Activated T-helper 9 cell treated with anti-CD3 and anti-CD28 coated beads, Interleukin-2, amount 50 U/mL, for 16 hours (primary cell): ENCODE measurements at places on chromosomes 16 and 17.

DNA sequence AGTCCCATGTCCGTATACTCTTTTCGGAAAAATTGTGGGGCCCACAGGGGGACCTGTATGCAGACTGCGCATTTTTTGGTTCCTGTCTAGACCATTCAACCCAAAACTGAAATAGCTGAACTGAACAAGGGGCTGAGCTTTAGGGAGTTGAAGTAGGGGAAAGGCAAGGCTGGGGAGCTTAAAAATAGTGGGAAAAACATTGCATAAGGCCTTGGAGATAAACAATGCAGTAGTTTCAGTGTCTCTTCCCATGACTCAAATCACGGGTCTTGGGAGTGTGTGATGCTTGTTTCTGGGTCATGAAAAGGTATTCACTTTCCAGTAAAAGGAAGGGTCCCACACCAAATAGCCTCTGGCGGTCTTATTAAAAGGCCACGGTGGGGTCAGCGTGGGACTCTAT is 402.8 kb upstream of the SALL1 start:
- no peak for DNase-seq

- DNase-seq, result peak; percentile 54
Measured at GRCh38 chr17:16286009-16286946, 67.0 kb downstream of the CENPV start.

- DNase-seq, result peak; percentile 90
Measured at GRCh38 chr17:2049333-2050299, 5.3 kb upstream of the HIC1 start.

GRCh38 chr17:60562421-60562820 is 36.4 kb upstream of the APPBP2 start:
- no peak for DNase-seq

- DNase-seq, result no peak
Measured at GRCh38 chr17:16910341-16910740, 61.6 kb downstream of the TNFRSF13B start.

- no peak for DNase-seq
Measured at GRCh38 chr17:36055921-36056520, 8.1 kb upstream of the CCL18 start.

DNA sequence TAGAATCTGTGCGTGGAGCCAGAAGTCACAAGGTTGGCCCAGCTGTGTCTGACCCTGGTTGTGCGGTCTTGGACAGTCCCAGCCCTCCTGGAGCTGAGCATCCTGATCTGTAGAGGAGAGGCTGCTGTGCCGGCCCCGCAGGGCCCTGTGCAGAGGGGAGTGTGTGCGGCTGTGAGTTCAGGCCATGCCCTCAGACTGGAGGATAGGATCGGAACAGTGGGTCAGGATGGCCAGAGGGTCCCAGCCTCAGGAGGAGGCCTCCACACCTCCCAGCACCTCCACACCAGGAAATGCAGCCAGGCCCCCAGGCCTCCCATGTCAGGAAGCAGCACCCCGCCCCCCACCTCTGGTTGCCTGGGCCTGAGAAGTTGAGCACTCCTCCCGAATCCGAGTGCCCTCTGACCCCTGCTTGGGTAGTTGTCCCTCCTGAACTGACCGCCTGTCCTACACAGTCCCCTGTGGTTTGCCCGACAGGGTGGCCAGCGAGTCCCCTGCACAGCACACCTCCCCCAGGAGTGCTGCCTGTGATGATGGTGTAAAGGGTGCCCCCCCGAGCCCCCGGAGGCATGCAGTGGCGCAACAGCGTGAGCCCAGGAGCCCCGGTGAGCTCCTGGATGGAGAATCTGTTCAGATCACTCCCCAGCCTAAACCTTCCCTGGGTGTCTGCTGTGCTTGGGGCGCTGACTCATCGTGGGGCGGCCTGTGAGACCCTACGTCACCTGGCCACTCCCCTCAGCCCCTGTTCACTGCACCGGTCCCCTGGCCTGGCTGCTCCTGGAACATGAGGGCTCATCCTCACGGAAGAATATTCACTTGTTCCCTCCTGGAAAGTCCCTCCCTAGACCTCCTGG is 285.2 kb downstream of the SEC14L1 start:
- peak; percentile 63 for DNase-seq

DNA sequence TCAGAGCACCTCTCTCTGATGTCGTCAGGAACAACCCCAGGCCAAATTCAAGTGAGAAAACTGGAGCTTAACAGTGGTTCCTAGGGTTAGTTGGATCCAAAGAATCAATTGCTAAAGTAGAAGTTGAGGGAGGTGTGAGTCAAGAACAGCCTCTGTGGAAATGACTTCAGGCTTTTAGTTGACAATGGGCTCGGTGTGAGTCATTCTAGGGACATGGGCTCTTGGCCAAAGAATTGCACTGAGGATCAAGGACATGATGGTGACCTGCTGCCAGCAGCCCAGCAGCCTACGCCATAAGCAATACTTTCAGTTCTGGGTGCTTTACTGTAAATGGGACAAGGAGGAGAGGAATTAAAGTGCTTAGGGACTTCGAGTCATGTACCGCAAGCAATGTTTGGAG is 32.1 kb upstream of the SMURF2 start:
- no peak for DNase-seq

DNA sequence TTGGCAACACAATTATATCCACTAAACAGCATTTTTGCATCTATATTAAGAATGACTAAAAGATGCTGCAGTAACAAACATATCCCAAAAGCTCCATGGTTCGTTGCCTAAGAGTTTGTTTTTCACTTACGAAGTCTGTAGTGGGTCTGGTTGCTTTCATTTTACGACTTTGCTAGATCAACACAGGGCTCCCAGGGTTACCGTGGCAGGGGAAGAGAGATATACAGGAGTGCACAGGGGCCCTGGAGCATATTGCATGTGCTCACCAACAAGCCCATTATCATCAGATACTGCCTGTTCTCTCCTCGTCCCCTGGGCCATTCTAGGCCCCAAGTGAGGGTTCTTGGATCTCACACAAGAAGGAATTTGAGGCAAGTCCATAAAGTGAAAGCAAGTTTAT is 3.1 kb upstream of the MMP2 start:
- DNase-seq, result no peak

DNA sequence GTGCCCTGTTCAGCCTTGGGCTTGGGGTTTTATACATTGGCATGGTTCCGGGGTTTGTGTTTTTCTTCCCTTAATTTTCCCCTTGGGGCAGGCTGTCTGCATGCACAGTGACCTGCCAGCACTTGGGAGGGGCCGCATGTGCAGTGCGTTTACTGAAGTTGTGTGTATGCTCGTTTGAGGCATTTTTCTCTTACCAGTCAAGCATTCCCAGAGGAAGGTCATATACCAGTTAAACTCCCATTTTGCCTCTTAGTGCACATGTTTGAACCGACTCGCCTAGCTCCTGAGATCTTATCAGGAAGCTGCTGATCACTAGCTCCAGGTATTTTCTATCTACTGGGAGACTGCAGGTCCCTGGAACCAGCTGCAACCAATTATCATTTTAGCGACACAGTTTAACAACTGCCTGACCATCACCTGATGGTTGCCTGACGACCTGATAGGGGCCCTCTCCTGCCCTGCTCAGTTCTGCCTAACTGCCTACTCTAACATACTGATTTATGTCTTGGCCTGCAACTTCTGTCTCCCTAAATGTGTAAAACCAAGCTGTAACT is 51.4 kb downstream of the MFSD11 start:
- DNase-seq, result no peak

- no peak for DNase-seq
Measured at GRCh38 chr16:15726715-15727114, 76.7 kb downstream of the NDE1 start.

DNA sequence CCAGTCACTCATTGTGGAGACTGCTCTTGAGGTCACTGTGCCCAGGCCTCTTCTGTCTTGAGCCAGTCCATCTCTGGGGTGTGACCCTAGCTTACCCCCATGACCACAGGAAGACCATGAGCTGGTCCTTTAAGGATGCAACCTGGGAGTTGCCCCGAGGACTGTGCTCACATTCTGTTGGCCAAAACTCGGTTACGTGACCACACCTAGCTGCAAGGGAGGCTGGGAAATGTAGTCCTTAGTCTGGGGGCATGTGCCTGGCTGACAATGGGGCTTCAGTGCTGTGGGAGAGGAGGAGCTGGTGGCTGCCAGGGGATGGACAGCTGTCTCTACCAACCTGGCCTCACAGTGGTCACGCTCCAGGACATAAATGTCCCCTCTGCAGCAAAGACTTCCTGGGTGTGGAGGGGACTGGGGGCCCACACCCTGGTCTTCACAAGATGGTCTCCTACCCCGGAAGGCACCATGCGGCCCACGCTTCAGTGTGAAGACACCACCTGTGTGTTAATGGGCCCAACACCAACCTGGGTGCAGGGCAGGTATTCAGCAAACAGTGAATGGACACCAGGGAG is 55.4 kb downstream of the JPH3 start:
- no peak for DNase-seq

DNA sequence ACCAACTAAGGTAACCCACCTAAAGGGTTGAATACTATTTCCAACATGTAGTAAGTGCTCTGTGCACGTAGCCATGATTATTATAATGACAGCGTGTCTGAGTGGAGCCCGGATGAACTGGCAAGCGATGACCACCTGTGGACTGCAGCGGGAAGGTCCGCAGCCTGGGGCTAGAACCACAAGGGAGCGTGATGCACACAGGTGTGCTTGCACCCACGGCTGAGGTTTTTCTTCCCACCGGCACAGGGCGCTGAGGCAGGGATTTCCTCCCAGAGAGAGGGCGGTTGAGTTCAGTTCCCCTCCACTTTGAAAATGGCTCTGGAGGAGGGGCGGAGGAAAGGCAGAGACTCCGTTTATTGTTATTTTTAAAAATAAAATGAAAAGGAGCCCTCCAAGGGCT is 221.7 kb upstream of the HSBP1 start:
- DNase-seq, result no peak

DNA sequence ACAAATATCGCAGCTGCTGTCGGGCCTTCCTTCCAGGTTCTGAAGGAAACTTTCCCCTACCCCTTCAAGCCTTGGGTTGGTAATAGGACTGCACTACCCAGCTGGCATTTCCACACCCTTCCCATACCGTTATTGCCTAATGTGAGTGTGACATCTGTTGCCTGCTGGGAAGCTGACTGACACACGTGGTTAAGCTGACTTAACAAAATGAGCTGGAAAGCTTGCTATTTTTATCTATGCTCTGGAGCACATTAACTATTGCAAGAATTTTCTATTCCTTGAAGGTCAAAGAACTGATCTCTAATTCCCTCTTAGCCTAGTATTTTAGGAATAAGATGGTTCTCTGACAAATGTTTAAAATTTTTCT is 79.5 kb downstream of the PMP22 start:
- DNase-seq, result no peak
